Body of pancreas (tissue), 4 donors: ENCODE measurements at places on chromosomes 4 and X. TPM values are rescaled to one million over a fixed set of nuclear protein-coding genes. Genes with fewer than 3 reads are reported as not detected.

Gene CENPI
- not detected for total RNA-seq

Gene IL15
- total RNA-seq: 2.1 TPM

Gene PNMA3
- total RNA-seq: 0.26 TPM

Gene ENPEP
- 4.0 TPM for total RNA-seq

GRCh38 chrX:55524487-55524886, 34.8 kb upstream of the USP51 start:
- peak; percentile 9 for DNase-seq

GRCh38 chr4:99215521-99215920, 3.5 kb downstream of the ADH6 start:
- DNase-seq: no peak

DNA sequence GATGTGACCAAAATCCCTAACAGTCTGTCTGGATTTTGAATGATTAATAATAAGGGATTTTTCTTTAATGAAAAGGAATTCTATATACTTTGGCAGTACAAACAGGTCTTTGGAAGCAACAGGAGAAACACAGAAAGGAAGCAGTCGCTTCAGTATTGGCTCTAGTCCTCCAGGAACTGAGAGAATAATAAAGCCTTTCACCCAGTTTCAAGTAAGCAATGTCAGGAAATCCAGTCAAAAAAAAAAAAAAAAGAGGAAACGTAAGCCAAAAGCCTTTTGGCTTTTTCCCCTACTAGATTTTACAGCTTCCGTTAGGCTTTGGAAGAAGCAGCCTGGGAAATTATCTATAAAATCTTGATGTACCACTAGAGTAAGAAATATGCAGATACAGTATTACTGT, 61.7 kb upstream of the HDAC8 start:
- no peak for DNase-seq

DNA sequence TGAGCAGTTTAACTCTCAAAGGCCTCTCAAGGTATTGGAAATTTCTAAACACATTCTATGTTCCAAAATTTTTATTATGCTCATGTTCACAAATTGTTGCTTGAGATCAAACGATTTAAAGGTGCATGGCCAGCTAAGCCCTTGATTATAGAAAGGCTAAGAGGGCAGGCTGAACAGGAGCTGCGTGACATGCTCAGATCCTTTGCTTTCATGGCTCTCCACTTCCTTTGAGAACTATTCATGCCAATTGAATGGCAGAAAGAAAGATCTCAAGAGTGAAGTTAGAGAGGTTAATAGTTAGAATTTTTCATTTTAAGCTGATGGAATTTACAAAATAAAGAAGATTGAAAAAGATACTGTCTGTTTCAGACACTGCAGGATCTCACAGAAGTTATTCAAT, 594 bp downstream of the LRIT3 start:
- no peak for DNase-seq

- no peak for DNase-seq
Observed at GRCh38 chr4:174133551-174133950, 149.9 kb downstream of the FBXO8 start.

DNA sequence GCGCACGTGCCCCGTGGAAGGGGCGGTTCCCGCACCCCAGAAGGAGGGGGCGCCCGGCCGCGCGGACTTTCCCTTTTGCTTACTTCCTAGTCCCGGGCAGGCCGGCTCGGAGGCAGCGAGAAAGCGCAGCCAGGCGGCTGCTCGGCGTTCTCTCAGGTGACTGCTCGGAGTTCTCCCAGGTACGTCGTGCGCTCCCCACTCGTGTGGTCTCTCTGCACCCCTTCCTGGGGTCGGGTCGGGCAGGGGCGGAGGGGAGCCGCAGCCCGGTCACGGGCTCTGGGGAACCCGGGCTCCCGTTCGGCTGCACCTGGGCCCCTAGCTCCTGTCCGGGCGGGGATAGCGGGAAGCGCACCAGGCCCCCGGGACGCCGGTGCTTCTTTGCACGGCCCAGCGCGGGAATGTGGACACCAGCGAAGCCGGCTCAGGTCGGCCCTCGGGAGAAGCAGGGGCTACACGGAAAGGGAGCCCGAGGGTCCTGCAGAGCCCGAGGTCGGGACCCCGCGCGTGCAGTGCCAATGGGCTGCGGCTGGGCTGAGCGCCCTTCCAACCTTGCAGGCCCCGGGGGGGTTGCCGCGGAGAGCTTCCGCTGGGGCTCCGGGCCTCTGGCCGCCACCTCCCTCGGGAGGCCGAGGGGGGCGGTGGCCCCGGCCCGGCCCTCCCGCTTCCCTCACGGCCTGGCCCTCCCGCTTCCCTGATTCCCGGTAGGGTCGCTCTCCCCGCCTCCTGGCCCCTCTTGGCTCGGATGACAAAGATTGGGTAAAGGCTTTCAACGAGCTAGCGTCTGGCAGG, at the start of gene TLR2:
Gene TLR2, plus strand, starts transcription at position 99 of the 789 bp plus-strand sequence. CDS start 18,628 bp downstream, outside the sequence.
- peak; percentile 71 for DNase-seq

- DNase-seq: no peak
Observed at GRCh38 chr4:142778900-142779299, 67.2 kb downstream of the INPP4B start.

DNA sequence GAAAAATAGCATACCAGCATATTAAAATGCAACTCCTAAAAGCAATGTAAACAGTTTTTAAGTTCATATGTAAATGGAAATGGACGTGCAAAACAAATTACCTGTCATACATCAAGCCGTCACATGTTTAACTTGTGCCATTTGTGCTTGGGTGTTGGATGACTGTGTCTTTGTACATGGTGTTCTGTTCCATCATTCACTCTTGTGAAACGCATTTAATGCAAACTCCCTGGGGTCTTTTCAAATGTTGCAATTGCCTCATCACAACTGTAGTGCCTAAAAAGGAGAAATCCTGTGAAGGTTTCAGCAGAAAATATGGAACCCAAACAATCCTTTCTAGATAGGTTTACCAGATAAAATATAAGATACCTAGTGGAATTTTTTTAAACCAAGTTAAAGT, 52.4 kb downstream of the PHOX2B start:
- DNase-seq: no peak

GRCh38 chr4:53185869-53186585, 179.8 kb downstream of the SCFD2 start:
- DNase-seq: no peak

DNA sequence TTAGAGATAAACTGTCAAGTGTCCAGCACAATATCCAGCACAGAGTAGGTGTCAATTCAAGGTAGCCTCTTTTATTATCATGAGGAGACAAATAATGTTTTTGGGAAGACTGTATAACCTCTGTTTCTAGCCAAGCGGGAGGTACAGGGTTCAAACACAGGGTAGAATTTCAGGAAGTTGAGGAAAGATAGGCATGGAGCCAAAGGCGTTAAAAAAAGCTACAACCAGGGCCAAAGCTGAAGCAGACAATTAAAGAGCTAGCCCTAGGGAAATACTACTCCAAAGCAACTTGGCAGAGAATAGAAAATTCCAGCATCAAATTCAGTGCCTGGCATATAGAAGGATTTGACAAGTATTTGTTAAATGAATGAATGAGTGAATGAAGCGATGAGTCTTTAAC, 40.0 kb upstream of the CASK start:
- DNase-seq: peak; percentile 2

DNA sequence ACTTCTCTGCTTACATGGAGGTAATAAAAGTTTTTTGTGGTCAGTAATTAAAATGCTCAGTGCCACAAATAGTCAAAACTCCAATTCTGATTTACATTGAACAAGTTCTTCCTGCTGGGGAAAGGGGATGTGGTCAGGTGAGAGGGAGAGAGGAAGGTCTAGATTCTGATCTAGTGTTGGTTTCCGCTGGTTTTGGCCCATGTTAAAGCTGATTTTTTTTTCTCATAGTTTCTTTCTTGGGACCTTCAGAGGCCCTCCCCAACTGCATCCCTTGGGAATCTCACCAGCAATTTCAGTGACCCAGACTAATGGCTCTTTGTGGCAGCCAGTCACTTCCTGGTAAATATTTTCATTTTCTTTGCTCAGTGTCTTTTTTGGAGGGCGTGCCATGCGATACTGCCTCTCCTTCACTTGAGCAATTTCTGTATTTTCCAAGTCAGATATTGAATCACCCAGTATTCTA, 332.7 kb downstream of the RAPGEF2 start:
- no peak for DNase-seq

DNA sequence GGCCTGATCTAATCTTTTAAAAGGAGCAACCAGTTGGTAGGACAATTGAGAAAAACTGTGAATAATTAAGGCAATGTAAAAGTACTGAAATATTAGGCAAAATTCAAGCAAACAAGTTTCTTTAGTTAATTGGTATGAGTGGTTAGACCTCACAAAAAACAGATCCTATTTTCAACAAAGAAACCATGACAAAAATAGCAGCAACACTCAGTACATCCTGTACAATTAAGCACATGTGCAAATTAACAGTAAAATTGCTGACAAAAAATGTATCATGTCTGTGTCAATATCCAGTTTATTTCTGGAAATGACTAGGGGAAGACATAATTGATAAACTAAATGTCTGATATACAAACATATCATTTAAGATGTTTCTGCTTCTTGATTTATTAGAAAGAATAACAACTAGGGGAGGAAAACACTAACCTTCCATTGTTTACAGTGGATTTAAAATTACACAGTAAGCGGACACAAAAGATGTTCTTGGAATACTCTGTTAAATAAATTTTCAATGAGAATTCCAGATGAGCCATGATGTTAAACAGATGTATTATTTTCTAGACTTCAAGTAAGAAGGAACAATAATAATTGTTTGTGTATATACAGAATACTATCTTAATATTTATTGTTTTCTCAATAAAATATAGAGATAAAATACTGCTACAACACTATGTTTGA, 638.9 kb downstream of the SPRY1 start:
- no peak for DNase-seq

GRCh38 chr4:103664436-103665075, 55.2 kb downstream of the TACR3 start:
- no peak for DNase-seq

- peak; percentile 13 for DNase-seq
Observed at GRCh38 chr4:157128395-157128794, 52.4 kb downstream of the GLRB start.

GRCh38 chr4:114400531-114400930, 198.1 kb upstream of the UGT8 start:
- no peak for DNase-seq

DNA sequence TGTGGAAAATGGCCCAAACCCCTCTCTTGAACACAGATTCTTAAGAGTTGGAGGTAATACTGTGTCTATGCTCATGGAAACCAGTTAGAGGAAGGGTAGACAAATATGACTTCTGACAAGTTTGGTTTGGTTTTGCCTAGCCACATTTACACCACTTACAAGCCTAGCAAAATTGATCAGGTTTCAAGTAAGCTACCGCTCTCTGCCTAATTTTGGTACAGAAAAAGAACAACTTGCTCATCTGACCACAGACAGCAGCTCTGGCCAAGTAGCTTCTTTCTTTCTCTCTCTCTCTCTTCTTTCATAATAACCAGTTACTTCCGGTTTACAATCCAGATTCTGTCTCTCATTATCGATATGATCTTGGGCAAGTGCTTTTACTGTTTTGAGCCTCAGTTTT, 260.0 kb downstream of the GLUD2 start:
- DNase-seq: no peak

DNA sequence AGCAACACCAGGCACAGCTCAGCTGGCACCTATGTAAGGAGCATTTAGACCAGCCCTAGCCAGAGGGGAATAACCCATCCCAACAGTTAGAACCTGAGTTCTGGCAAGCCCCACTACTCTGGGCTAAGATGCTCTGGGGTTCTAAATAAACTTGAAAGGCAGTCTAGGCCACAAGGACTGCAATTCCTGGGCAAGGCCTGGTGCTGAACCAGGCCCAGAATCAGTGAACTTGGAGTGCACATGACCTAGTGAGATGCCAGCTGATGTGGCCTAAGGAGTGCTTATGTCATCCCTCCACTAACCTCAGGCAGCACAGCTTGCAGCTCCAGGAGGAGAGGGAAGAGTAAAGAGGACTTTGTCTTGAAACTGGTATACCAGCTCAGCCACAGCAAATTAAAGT, 7.6 kb upstream of the PRRG3 start:
- no peak for DNase-seq

- no peak for DNase-seq
Observed at GRCh38 chr4:76680952-76681351, 217.0 kb downstream of the SOWAHB start.

- no peak for DNase-seq
Observed at GRCh38 chr4:133641191-133641590, 492.1 kb downstream of the PCDH10 start.
